ENCODE measurements at places on chromosomes 1 and 21.
A peak's percentile ranks its signal among the peaks of the same experiment; 100 is the strongest.

GRCh38 chr1:6731905-6732304 is 30.3 kb upstream of the DNAJC11 start:
- H3K36me3 ChIP-seq = no peaks in the 10 kb centered on the region
- no peaks in the 10 kb centered on the region for H3K4me1 ChIP-seq
- H3K27ac ChIP-seq = no peak overlapping the region
- no peak overlapping the region for H3K4me3 ChIP-seq
- no peaks in the 10 kb centered on the region for H3K27me3 ChIP-seq
- DNase-seq = no peak

GRCh38 chr1:234229581-234230387 is 143.5 kb upstream of the COA6 start:
- no peaks in the 10 kb centered on the region for H3K4me1 ChIP-seq
- H3K27ac ChIP-seq = no peak overlapping the region
- H3K36me3 ChIP-seq = no peaks in the 10 kb centered on the region
- no peaks in the 10 kb centered on the region for H3K27me3 ChIP-seq
- no peak for DNase-seq

- H3K27me3 ChIP-seq = no peaks in the 10 kb centered on the region
- H3K4me3 ChIP-seq = no peak overlapping the region
Measured at GRCh38 chr1:162197615-162198421, 128.3 kb downstream of the NOS1AP start.

DNA sequence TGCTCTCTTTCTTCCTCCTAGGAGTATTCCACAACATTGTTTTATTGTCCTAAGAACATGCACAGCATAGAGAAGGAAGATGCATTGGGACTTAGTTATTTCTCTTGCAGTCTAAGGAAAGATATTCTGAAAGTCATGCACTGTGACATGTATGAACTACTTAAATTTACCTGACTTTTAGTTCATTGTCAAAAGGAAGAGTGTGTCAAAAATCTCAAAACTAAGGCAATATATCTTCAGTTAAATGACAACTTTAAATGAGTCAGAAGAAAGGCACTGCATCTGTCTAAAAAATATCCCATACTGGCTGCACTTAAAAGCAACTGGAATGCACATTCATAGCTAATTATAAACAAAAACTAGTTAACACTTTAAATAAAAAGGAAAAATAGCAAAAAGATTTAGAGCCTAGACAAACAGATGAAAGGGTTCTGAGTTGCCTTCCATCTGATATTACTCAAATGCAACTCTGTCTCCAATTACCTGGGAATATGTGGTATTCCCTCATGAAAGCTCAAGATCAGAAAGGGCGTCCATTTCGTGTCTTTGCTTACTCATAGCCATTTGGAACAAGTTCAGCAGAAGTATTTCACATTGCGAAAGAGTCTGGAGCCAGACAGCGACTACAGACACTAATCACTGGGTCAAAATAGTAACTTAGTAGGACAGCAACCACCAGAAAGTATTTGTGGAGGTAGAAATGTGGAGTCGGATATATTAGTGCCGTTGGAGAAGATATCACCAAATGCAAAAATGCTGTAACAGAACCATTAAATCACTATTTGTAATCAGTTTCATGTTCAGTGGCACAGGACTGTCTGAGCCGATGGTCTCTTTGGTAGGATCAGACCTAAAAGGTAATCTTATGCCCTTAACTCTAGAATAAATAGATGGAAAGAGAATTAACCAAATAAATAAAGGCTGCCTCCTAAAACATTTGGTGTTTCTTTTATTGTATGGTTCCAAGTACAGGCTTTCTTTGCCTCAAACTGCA is 225.7 kb downstream of the GREM2 start:
- no peaks in the 10 kb centered on the region for H3K36me3 ChIP-seq
- DNase-seq = peak; percentile 3
- H3K27ac ChIP-seq = no peak overlapping the region
- H3K4me3 ChIP-seq = no peak overlapping the region
- no peaks in the 10 kb centered on the region for H3K27me3 ChIP-seq

DNA sequence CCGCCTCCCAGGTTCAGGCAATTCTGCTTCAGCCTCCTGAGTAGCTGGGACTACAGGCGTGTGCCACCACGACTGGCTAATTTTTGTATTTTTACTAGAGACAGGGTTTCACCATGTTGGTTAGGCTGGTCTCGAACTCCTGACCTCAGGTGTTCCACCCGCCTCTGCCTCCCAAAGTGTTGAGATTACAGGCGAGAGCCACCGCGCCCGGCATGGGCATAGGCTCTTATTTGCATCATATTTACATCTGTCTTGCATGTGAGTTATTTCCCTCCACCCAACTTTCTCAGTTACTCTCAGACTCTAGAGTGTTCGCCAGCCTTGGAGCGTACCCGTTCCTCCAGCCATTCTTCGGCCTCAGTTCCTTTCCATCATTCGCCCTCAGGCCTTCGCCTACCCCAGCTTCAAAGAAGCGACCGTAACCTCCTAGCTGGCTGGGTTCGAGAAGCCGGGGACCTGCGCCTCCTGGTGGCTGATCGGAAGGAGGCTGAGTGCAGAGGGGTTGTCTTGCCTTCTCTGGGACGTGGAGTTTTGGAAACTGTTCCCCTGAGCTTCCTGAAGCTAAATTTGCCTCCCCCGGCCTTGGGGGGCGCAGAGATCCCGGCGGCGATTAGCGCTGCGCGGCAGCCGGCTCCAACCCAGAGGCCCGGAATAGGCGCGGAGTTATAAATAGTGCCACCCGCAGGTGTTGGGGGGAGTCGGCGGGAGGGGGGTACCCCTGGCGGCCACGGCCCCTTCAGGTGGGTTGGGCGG is 3.6 kb upstream of the ZBTB7B start:
- H3K4me3 ChIP-seq = peak overlapping the region; percentile 89
- peak; percentile 60 for DNase-seq
- no peaks in the 10 kb centered on the region for H3K36me3 ChIP-seq
- peak overlapping the region; percentile 99 for H3K27ac ChIP-seq
- H3K27me3 ChIP-seq = no peaks in the 10 kb centered on the region
